ENCODE measurements at places on chromosomes 6 and 20. TPM values are rescaled to one million over a fixed set of nuclear protein-coding genes. Genes with fewer than 3 reads are reported as not detected.

Gene ERVFRD-1
- total RNA-seq, result not detected

Gene CDSN
- not detected for total RNA-seq

Gene PFDN4
- total RNA-seq, result 34.0 TPM

Gene FAM209B
- not detected for total RNA-seq

Gene PET117
- total RNA-seq, result 24.6 TPM

Gene FBXO9
- 144 TPM for total RNA-seq

Gene FAM229B
- 55.2 TPM for total RNA-seq

Gene SMLR1
- not detected for total RNA-seq

Gene SLCO4A1
- 51.5 TPM for total RNA-seq

Gene CNPY3
- total RNA-seq, result 38.7 TPM

Gene TBCC
- 18.5 TPM for total RNA-seq

Gene ADTRP
- total RNA-seq, result 7.0 TPM

Gene WFDC5
- not detected for total RNA-seq

Gene SSTR4
- not detected for total RNA-seq

Gene NNAT
- 36.9 TPM for total RNA-seq

Gene TP53TG5
- total RNA-seq, result 9.5 TPM

Gene MLN
- not detected for total RNA-seq

Gene SMPD2
- 10.7 TPM for total RNA-seq

Gene GJA10
- total RNA-seq, result not detected

Gene BPIFA1
- not detected for total RNA-seq

All from dorsolateral prefrontal cortex (tissue), 122 donors.